K562 (cell line): ENCODE measurements at places on chromosomes 13 and 19. TPM values are rescaled to one million over a fixed set of nuclear protein-coding genes. Genes with fewer than 3 reads are reported as not detected.

- peak; percentile 87 for DNase-seq
- H3K27me3 ChIP-seq: no peaks in the 10 kb centered on the region
- H3K27ac ChIP-seq: no peak overlapping the region
- peaks cover 17% of the 10 kb centered on the region for H3K4me1 ChIP-seq
Measured at GRCh38 chr19:56080669-56081401, 40.3 kb downstream of the ZNF787 start.

DNA sequence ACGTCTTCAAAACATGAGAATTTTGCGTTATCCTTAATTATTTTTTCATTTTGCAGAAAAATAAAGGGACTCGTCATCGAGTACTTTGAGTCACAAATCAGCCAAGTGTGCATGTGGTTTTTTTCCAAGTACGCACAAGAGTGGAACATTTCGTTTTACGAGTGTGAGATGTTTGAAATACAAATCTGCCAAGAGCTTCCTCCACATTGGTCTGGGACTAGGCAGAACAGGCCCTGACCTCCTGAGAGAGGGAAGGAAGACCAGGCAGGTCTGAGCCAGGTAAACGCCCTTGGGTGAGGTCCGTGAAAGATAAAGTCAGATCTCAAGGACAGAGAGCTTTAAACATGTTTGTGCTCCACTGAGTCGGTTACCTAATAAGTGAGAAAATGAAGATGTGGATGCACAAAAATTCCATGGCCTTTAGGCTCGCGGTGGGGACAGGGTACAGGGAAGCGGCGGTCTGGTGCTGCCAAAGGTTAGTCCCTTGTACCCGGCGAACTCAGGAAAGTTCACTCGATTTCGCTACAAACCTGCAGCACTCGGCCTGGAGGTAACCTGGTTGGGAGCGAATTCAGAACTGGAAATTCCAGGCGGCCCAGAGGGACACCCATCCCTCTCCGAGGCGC is 473 bp upstream of the ITM2B start:
- H3K4me1 ChIP-seq: no peaks in the 10 kb centered on the region; the same call in 1 of the 2 replicates
- H3K27ac ChIP-seq: peak overlapping the region; percentile 53
- H3K36me3 ChIP-seq: no peaks in the 10 kb centered on the region
- no peaks in the 10 kb centered on the region for H3K27me3 ChIP-seq
- DNase-seq: peak; percentile 27

The OVOL3 gene
- total RNA-seq: not detected in 2 replicates

The HPN gene
- total RNA-seq: 0.20 and 0.36 TPM in 2 replicates

The GPR18 gene
- not detected in 2 replicates for total RNA-seq

GRCh38 chr13:85626603-85627002 is 172.6 kb downstream of the SLITRK6 start:
- no peak overlapping the region for H3K4me3 ChIP-seq
- no peaks in the 10 kb centered on the region for H3K27me3 ChIP-seq
- no peaks in the 10 kb centered on the region for H3K36me3 ChIP-seq
- DNase-seq: no peak
- no peaks in the 10 kb centered on the region for H3K4me1 ChIP-seq
- no peak overlapping the region for H3K27ac ChIP-seq

- peaks cover 12% of the 10 kb centered on the region for H3K4me1 ChIP-seq
- no peaks in the 10 kb centered on the region for H3K27me3 ChIP-seq
- no peak for DNase-seq
Measured at GRCh38 chr13:112941349-112941748, 27.7 kb upstream of the MCF2L start.

DNA sequence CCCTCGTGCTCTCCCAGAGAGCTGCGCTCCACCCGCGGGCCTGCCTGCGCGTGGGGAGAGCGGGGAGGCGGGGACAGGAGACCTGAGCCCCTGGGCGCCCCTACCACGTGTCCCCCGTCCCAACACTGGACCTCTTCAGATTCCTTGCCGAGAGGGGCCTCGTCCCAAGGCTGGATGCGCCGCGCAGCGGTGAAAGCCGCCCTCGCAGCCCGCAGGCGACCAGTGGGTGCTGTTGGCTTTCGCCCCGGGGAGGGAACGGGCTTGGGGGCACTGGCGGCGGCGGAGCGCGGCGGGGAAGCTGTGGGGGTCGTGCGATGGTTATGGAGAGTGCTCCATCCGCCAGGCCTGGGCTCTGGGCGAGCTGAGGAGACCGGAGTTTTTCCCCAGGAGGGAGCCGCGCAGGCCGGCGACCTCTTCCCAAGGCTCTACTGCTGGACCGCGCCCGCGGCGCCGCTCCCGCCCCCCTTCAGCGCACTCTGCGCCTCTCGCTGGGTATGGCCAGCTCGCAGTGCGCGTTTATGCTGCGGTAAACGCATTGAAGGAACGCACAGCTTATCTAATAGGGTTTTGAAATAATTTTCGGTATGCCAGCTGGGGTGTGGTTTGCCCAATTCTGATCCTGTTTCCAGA is 17.2 kb upstream of the RNF17 start:
- H3K4me3 ChIP-seq: no peak overlapping the region
- H3K27ac ChIP-seq: no peak overlapping the region
- DNase-seq: no peak
- no peaks in the 10 kb centered on the region for H3K4me1 ChIP-seq
- peaks cover 14% of the 10 kb centered on the region for H3K27me3 ChIP-seq

The ERICH4 gene
- not detected in 2 replicates for total RNA-seq

GRCh38 chr13:33763021-33763420 is 54.9 kb upstream of the RFC3 start:
- no peak overlapping the region for H3K4me3 ChIP-seq
- no peaks in the 10 kb centered on the region for H3K27me3 ChIP-seq
- no peaks in the 10 kb centered on the region for H3K4me1 ChIP-seq
- H3K36me3 ChIP-seq: no peaks in the 10 kb centered on the region

DNA sequence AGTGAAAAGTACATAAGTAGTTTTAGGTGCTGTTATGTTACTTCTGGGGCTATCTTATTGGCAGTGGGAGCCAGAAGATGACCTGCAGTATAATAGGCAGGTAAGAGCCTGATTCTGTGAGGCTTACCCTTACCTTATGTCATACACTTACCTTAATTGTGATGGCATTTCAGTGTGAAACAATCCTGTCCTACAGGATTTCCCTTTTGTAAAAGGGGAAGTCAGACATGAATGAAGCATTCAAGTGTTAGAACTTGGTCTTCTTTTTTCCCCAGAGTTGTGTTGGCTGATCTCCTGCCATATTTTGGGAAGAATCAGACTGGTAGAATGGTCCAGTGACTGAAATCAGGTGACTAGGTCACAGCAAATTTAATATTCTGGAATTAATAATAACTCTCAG is 55.2 kb downstream of the SGCG start:
- no peaks in the 10 kb centered on the region for H3K27me3 ChIP-seq
- H3K4me3 ChIP-seq: no peak overlapping the region
- no peak for DNase-seq
- H3K4me1 ChIP-seq: no peaks in the 10 kb centered on the region
- H3K27ac ChIP-seq: no peak overlapping the region

GRCh38 chr19:10839114-10840050 is 3.4 kb upstream of the TMED1 start:
- H3K4me1 ChIP-seq: peaks cover 25% of the 10 kb centered on the region; the same call in 2 of the 3 replicates
- no peak overlapping the region for H3K4me3 ChIP-seq
- H3K36me3 ChIP-seq: peaks cover 8% of the 10 kb centered on the region; the same call in 1 of the 3 replicates
- peak overlapping the region; percentile 48 for H3K27ac ChIP-seq
- no peak for DNase-seq
- H3K27me3 ChIP-seq: no peaks in the 10 kb centered on the region

- DNase-seq: no peak
- H3K4me3 ChIP-seq: no peak overlapping the region
- H3K4me1 ChIP-seq: no peaks in the 10 kb centered on the region
- H3K36me3 ChIP-seq: no peaks in the 10 kb centered on the region
Measured at GRCh38 chr19:6947745-6948144, 60.4 kb downstream of the ADGRE1 start.
